ENCODE measurements at places on chromosomes 5 and 9.

DNA sequence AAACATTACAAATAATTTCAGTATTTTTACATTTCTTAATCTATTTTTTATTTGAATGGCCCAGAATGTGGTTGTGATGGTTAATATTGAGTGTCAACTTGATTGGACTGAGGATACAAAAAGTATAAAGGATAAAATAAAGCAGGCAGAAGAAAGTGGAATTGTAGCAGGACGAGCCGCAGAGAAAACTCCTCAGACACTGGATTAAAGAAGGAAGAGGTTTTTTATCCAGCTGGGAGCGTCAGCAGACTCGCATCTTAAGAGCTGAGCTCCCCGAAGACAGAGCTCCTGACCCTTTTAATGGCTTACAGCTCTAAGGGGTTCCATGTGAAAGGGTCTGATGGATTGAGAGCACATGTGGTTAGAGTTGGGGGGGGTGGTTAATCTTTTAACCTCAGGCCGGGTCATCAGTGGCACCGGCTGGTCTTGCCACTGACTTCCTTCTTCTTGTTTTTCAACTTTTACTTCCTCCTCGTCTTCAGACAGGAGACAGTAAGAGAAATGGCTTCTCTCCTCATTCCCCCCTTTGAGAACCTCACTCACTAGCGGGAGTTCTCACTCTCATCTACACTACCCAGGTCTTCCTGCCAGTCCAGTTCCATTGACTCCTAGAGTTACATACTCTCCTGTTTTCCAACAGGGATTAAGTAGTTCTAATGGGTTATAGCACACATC is 80.0 kb downstream of the TMEM161B start:
- no peak for DNase-seq

- DNase-seq = peak; percentile 25
These were observed 376 bp downstream of the GOLGA1 start for GRCh38 chr9:124940521-124940893.

- no peak for DNase-seq
These were observed 95.6 kb downstream of the PALM2AKAP2 start for GRCh38 chr9:109875495-109876129.

GRCh38 chr5:147818290-147818689 is 13.2 kb downstream of the SPINK1 start:
- no peak for DNase-seq

- DNase-seq = no peak
These were observed 25.8 kb downstream of the SH3PXD2B start for GRCh38 chr5:172428224-172429166.

DNA sequence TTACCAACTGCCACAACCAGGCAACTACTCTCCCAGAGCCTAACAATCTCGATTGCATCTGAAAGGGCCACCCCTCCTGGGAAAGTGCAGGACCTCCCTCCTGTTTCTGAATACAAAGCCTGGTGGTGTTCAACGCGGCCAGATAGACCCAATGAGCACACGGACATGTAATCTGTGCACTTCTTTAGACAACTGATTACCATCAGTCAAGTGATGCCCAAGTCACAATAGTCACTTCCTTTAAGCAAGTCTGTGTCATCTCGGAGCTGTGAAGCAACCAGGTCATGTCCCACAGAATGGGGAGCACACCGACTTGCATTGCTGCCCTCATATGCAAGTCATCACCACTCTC is 739 bp downstream of the C9orf72 start:
- no peak for DNase-seq

DNA sequence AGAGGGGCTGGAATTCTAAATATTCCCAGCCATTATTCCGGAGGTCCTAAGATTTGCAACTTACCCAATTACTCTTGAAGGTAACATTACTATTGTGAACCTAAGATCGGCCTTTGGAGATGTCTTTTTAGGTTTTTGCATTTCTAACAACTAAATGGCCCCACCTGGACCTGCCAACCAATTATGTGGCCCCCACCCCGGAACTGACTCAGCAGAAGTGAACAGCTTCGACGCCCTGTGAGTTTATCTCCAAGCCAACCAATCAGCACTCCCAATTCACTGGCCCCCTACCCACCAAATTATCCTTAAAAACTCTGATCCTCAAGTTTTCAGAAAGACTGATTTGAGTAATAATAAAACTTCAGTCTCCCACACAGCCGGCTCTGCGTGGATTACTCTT is 62.9 kb downstream of the NEURL1B start:
- no peak for DNase-seq

DNA sequence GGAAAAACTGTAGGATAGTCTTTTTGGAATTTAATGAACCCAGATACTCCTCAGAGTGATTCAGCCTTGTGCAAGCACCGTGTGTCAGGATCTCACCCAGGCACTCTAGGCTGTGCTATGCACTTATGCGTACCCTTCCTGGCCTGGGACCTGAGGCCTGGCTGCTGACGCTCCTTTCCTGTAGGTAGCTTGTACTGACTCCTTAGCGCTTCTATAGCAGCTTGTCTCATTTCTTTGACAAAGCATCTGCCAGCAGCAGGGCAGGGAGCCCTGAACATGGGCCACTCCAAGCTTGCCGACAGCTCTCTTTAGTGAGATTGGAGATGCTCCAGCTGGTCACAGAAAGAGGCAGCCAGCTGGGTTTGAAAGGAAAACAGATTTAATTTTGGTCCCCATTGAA is 147.3 kb downstream of the SGCD start:
- no peak for DNase-seq

- DNase-seq = no peak
These were observed 557.3 kb downstream of the RAB3C start for GRCh38 chr5:59140133-59140532.

DNA sequence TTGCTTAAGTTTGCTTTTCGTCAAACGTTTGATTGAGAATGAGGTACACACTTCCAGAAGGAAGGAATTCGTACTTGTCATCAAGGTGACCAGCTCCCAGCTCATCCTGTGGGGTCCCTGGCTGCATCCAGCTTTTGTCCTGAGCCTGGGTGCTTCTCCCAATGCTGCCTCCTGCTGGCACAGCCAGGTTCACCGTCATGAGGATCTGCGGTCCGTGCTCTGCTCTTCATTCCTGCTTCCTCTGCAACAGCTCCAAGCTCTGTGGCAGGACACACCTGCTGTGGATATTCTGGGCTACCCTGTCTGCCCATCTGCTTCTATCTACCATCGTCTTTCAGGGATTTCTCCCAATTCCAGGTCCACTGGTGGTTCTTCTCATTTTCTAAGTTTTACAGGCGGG is 13.3 kb upstream of the UBE2QL1 start:
- DNase-seq = no peak

GRCh38 chr5:135437422-135437795 is 9.7 kb downstream of the DCANP1 start:
- DNase-seq = no peak

DNA sequence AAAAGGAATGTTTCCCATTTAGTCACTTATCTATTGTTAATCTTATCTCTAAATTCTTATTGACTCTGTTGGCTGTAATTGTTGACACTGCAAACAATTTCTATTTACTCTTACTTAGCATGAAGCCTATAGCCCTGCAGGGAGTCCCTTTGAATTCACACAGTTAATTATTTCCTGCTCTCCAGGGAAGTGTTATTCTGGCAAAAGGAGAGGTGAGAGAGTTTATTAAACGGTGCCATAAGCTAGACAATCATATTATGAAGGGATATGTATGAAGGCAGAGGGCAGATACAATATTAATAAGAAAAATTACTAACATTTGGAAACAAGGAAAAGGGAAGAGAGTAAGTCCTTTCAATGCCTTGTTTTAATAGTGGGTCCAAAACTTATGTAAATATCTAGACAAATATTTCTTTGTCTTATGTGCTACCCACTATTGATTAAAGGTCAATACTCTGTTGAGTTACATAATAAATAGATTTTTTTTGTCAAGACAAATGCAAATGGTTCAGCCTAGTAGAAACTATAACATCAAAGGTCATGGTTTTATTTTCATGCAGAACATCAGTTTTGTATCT is 107.1 kb downstream of the CDH18 start:
- peak; percentile 87 for DNase-seq

DNA sequence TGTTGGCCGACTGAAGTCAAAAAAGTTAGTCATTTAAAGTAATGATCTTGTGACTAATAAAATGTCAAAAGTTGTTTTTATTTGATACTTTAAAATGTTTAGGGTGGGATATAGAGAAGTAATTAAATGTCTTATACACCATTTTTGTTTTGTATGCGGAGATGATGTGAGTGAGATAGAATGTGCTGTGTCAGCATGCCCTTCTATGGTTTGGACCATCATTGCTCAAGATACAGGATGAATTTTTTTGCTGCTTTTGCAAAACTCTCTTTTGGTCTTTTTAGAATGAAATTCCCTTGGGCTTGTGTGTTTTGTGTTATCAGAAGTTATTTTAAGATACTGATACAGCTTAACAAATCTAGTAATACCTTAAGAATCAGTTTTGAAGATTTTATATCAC is 12.5 kb downstream of the SRFBP1 start:
- DNase-seq = no peak

GRCh38 chr5:169050636-169051035 is 250.3 kb downstream of the SLIT3 start:
- no peak for DNase-seq

- peak; percentile 91 for DNase-seq
These were observed 61.1 kb downstream of the DIAPH1 start for GRCh38 chr5:141557681-141558136.

- no peak for DNase-seq
These were observed 1920.3 kb upstream of the WWC1 start for GRCh38 chr5:166370928-166371690.

DNA sequence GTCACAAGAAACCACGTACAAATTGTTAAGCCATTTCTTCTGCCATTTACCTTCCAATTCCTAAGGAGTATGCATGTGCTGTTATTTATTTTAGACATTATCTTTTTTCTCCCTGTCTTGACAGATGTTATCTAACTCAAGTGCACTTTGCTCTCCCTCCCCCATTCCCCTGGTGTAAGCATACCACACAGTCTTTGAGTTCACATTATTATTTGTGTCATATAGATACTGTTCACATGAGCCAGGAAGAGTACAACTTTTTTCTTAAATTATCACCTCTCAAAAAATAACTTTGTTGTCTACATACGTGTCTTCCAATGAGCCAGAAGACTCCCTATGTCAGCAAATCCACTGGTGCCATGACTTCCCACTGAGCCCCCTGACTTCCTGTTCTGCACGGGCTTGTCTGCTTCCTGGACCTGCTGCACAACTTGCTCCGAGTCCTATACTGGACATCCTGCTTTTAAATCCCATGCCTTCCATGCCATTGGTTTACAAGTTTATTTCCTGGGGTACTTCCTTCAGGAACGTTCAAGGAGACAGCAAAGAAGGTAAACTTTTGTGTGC is 19.9 kb upstream of the FAM120A start:
- DNase-seq = no peak

DNA sequence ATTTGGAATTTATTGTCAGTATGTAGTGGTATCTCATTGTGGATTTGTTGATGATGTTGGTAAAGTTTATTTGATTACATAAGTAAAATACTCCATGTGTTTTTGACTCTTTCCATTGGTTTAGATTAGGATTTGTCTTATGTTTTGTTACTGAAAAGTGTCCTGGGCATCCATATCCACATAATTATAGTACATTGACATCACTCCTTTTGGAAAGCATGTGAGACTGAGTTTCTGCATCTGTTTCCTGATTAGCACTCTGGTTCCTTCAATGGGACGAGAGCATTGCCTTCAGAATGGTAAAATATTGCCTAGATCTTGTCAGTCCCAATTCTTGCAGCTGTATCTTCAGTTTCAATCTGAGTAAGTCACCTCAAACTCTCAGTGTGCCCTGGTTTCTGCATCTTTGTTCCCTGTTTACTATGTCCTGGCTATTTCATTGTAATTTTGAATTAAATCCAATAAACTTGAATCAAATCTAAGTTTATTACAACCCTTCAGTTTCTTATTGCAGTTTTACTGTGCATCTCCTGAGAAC is 128.1 kb downstream of the FBXO38 start:
- DNase-seq = no peak

DNA sequence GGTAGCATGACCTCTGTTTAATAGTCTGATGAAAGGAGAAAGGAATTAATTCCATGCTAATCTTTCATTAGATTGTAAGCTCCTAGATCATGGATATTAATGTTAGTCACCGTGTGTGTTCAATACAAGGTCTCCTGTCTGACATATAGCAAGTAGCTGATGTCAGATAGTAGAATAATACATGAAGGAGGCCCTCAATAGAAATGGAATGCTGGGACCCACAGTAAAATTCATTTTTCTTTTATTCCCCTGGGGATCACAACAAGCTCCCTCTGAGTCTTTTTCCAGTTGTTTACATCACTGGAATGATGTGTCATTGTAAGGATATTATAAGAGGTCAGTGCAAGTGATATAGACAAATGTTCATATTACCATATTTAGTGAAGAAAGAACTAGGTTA is 240.3 kb upstream of the TRPC7 start:
- no peak for DNase-seq

DNA sequence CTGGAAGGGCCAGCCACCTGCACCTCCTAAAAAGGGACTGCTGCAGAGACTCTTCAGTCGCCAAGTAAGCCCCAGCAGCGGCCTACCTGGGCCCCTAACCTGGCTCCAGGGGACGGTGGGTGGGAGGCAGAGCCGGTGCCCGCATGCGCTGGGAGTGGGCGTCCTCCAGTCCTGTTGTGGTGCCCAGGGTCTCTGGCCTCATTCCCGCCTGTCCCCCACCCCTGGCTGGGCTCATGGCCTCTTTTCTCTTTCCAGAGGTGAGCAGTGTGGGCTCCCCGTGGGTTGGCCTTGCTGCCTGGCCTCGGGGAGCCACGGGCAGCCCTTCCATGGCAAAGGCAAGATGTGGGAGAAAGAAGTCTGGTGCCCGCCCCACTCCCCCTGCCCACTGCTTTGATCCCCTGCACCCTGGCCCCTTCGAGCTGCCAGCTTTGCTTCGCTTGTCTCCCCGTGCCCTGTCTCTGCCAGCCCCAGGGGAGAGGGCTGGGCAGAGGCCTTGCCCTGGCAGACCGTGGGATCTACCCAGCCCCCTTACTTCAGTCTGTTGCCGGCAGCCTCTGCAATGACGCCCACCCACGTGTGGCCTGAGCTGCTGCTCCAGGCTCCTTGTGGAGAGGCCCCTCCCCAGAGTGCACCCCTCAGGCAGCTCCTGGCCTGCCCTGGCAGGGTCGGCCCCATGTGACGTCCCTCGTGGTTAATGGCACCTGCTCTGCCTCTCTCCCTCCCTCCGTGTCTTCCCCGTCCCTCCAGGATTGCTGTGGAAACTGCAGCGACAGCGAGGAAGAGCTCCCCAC is 5.4 kb upstream of the PRR7 start:
- DNase-seq = no peak

GRCh38 chr5:179307931-179308471 is 37.3 kb downstream of the ADAMTS2 start:
- DNase-seq = no peak

GRCh38 chr9:2227144-2227867 is 212.2 kb downstream of the SMARCA2 start:
- no peak for DNase-seq

- no peak for DNase-seq
These were observed 56.2 kb upstream of the GARNL3 start for GRCh38 chr9:127208416-127208815.

- peak; percentile 26 for DNase-seq
These were observed 33.8 kb upstream of the ACO1 start for GRCh38 chr9:32350682-32351081.

GRCh38 chr9:18942801-18943200 is 90.2 kb downstream of the SAXO1 start:
- no peak for DNase-seq

GRCh38 chr5:32833663-32834062 is 122.5 kb downstream of the NPR3 start:
- DNase-seq = no peak
